ENCODE measurements at places on chromosomes 7 and 10.
A peak's percentile ranks its signal among the peaks of the same experiment; 100 is the strongest.

GRCh38 chr10:32005050-32005449 lies 51.2 kb downstream of the KIF5B start:
- DNase-seq = peak; percentile 42

GRCh38 chr10:44771233-44771995 lies 139.7 kb upstream of the TMEM72 start:
- no peak for DNase-seq

- no peak for DNase-seq
These were observed 6.3 kb upstream of the SEMA3A start for GRCh38 chr7:84200859-84201258.

- DNase-seq = no peak
These were observed 528.9 kb downstream of the MAGI2 start for GRCh38 chr7:78924581-78924980.

DNA sequence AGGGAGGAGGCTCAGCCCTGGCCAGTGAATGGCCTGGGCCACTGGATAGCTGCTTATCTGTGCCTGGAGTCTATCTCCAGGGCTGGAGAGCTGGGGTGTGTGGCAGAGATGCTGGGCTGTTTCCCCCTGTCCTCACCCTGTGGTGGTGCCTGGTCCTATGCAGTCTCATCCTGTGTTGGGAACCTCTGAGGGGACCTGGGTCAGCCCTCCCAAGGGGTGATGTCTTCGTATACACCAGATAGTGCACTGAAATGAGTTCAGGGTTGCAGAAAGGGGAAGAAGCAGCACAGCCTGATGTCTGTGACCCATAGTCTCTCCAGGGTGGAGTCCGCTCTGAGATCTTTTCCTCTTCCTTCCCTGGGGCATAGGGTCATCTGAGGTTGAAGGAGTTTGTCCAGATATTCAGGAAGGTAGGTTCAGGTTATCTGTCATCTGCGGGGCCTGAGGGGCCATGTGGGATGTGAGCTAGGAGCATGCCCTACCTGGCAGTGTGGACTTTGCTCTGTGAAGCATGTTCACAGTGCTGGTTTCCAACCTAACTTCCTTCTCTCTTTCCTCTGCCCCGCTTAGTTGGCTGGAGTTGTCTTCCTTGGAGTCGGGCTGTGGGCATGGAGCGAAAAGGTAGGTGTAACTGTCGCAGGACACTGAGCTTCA lies 33.4 kb upstream of the SH2D4B start:
- no peak for DNase-seq

GRCh38 chr7:101536232-101536631 lies 92.9 kb downstream of the MYL10 start:
- DNase-seq = no peak

GRCh38 chr10:100327007-100327717 lies 2.9 kb downstream of the PKD2L1 start:
- DNase-seq = no peak

All from T-helper 1 cell (primary cell).